ENCODE measurements at places on chromosomes 1 and 21.
A peak's percentile ranks its signal among the peaks of the same experiment; 100 is the strongest.

DNA sequence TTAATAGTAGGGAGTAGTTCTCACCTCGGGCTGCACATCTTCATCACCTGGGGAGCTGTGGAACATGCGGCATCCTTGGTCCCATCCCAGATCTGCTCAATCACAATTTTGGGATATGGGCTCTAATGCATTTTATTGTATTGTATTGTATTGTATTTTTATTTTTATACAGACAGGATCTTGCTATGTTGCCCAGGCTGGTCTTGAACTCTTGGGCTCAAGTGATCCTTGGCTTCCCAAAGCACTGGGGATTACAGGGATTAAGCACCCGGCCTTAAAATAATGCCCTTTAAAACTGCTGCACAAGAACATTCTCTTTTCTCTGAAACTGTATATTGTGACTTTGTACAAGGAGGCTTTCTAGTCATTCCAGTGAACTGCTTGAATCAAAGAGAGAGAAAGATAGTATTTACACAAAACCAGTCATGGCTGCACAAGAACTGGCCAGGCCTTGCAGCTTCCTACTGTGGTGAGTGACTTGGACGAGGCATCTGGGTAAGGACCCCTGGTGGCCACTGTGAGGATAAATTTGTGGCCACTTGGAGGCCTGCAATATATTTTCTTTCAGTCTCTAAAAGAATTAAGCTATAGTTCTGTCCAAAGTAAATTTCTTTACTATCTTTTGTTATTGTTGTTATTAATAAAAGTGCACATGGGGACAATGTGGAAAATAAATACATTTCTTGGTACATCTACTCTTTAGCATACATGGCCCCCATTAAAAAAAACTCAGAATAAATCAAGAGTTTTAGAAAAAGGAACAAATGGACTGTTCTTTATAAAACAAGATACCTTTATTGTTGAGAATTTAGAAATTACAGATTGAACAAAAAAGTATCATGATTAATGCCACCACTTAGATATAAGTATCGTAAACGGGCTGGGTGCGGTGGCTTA is 48.0 kb downstream of the TBCE start:
- no peak for DNase-seq

DNA sequence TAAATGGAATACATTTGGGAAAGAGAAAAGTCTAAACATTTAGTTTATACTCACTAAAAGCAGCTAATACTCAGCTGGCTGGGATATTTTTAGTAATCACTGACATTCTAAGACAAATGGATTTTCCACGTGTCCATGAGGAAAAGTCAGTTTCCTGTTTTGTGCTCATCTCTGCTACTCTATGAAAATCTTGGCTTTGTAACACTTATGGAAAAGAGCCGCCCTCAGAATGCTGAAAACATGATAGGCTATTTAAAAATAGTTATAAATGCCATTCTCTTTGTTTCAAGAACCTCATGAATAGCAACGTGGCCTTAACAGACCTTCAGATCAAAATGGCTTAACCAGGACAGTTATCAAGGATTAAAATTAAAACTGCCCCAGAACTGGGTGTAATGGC is 29.9 kb downstream of the MRAP start:
- no peak for DNase-seq

DNA sequence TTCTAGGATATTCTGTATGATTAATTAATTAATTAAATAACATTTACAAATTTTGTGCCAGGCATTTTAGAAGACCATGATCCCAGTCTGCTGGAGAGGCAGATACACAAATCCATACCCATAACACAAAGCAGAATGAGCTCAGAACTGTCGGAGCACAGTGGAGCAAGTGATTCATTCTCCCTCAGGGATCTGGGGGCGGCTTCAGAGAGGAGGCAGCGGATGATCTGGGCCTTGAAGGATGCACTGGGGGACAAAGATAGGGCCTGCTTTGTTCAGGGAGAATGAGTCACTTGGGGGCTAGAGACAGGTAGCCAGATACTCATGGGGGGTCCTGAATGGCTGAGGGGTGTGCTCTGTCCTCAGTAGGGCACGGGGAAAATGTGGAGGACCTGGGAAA is 50.9 kb upstream of the TRABD2B start:
- DNase-seq = no peak

- no peak for DNase-seq
These were observed 99.1 kb upstream of the RAB3GAP2 start for GRCh38 chr1:220371324-220371723.

GRCh38 chr1:37515185-37516034 is 844 bp upstream of the MEAF6 start:
- DNase-seq = no peak

GRCh38 chr1:151024540-151025146 is 11.7 kb upstream of the BNIPL start:
- peak; percentile 76 for DNase-seq

DNA sequence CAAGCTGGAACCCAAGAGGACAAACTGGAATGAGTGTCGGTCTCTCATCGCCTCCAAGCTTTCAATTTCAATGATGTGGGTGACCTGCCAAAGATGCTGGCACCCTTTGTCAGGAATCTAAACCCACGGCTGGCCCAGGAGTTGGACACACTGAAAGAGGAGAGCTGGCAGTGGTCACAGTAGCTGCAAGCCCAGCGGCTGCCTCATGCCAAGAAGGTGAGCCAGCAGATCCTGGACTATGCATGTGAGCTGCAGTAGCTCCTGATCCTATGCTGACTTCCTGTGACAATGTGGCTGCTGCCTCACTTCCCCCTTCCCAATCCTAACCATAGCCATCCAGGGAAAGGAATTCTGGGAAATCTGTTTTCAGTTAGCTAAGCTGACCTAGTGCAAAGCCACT is 117.0 kb upstream of the VAV3 start:
- DNase-seq = no peak

DNA sequence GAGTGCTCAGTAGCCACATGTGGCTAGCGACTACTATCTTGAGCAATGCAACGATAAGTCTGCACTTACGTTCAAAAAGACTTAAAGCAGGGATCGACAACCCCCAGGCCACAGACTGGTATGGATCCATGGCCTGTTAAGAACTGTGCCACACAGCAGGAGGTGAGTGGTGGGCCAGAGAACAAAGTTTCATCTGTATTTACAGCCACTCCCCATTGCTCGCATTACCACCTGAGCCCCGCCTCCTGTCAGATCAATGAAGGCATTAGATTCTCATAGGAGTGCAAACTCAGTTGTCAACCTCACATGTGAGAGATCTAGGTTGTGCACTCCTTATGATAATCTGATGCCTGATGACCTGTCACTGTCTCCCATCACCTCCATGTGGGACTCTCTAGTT is 103.6 kb upstream of the ZRANB2 start:
- DNase-seq = no peak
